ENCODE measurements at places on chromosomes 4 and X. TPM values are rescaled to one million over a fixed set of nuclear protein-coding genes. Genes with fewer than 3 reads are reported as not detected.

Gene HDX
- 2.2 TPM for total RNA-seq

Gene LONRF3
- 1.2 TPM for total RNA-seq

Gene NXF3
- total RNA-seq: not detected

Gene CT45A1
- total RNA-seq: not detected

Gene GAGE1
- not detected for total RNA-seq

Gene CFI
- 0.45 TPM for total RNA-seq

- no peak for DNase-seq
Measured at GRCh38 chr4:109589119-109589518, 29.1 kb downstream of the MCUB start.

- no peak for DNase-seq
Measured at GRCh38 chr4:4810092-4810774, 49.2 kb upstream of the MSX1 start.

- DNase-seq: no peak
Measured at GRCh38 chr4:40322811-40323210, 12.3 kb upstream of the CHRNA9 start.

DNA sequence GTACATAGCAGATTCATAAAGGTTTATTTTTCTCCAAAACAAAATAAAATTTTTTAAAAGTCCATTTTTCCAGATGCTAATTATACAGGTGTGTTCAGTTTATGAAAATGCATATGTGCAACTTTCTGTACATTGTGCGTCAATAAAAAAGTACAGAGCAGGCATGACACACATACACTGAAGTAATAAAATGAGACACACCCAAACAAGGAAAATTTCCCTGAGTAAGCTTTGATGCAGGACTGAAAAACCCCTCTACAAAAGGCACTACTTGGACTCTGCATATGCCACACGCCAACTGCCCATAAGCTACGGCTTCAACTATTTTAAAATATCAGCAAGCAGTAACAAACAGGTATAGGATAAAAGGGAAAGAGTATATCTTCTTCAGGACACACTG, 13.8 kb downstream of the ARAP2 start:
- no peak for DNase-seq

GRCh38 chr4:38684271-38684670, 20.3 kb downstream of the KLF3 start:
- DNase-seq: no peak

- no peak for DNase-seq
Measured at GRCh38 chr4:118729287-118730286, 44.4 kb downstream of the METTL14 start.

- DNase-seq: no peak
Measured at GRCh38 chr4:46656071-46656470, 253.0 kb downstream of the COX7B2 start.

DNA sequence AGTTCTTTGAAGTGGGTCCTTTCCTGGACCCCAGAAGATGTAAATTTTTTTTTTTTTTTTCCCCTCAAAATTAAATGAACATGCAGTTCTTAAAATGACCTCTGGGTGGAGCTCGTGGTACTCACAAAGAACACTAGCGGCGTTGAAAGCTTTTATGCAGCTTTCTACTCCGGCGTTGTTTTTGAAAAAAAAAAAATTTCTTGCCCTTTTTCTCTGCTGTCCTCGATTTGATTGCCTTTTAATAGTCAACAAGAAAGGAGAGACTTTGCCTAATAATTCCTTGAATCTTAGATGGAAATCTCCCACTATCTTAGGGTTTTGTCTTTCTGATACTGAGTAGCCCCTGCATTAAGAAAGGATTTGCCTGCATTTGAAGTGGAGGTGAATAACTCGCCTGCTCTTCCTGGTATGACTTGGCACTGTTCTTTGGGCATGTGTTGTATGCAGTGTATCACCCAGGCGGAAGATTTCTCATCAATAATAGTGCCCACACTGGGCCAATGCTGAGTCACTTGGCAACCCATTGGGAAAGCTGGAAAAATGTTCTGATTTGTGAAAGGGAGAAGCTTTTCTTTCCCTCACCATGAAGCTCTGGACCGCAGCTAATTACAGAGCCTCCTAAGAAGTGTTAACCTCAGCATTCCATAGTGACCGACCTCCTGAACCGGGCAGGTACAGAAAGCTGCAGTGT, 104.0 kb downstream of the PHEX start:
- no peak for DNase-seq

DNA sequence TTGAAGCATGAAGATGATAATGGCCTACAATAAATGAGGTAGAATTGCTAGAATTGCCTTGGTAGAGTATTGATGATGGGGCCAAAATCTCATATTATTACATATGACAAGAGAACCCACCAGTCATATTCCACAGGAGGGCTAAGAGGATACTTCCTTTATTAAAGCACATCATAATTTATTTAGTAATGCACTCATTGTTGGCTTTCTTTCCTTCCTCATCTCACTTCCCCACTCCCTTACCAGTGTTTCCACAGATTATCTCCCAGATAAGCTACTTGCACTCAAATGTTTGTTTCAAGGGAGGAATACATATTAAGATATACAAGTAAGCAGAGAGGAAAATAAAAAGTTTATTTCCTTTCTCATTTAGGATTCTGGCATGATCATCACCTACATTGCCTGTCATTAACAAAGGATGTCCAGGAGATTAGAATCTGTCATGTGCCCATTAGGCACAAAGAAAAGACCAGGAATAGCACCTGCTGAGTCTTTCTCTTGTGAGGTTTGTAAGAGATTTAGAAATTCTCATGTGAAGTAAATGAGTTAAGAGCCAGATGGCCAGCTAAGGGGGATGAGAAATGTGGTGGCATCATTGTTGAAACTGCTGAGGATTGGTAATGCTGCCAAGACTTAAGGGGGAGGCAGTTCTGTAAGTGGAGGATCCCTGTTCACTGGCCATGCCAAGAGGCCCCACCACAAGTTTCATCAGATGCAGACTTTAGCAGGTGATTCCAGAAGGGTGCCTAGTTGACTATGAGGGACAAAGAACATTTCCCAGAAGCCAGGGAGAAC, 52.4 kb upstream of the PRDM8 start:
- DNase-seq: no peak

DNA sequence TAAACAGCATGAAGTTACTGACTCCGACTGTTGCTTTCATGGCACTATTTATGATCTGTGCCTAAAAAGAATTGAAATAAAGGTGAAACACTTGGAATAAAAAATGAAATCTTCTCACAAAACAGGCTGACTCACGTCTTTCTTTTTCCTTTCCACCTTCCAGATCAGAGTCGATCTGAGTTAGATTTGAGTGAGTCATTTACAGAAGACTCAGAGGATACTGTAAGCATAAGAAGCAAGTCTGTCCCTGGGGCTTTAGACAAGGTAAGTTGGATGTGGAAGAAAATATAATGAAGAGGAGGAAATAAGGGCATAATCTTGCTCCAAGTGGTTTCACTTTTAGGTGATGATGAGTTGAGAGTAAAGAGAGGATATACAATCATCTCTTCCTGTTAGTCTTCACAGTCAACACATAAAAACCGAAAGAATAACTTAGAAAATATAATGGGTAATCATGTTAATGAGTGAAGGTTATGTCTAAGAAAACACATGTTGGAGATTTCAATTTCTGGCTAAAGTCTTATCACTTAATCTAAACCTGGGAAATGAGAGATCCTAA, 89.7 kb downstream of the SYTL5 start:
- no peak for DNase-seq

- peak; percentile 59 for DNase-seq
Measured at GRCh38 chr4:140790765-140791164, 34.6 kb upstream of the TBC1D9 start.

DNA sequence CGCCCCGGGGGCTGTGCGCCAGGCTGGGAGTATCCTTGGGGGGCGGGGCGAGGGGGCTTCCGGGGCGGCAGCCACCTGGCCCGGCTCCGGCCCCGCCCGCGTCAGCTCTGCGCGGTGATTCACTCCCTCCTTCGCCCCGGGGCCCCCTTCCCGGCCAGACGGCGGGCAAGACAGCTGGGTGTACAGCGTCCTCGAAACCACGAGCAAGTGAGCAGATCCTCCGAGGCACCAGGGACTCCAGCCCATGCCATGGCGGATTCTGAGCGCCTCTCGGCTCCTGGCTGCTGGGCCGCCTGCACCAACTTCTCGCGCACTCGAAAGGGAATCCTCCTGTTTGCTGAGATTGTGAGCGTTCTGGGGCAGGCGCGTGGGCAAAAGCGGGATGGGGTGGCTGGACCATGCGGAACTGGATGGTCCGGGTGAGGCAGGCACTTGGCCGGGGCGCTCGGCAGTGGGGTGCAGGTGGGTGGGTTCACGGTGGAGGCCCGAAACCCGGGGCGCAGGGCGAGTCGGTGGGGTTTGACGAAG, at the start of gene PLP2:
Gene PLP2, plus strand, starts transcription at position 147 of the 528 bp plus-strand sequence. Its CDS starts 103 bp downstream, at position 250.
- peak; percentile 83 for DNase-seq

DNA sequence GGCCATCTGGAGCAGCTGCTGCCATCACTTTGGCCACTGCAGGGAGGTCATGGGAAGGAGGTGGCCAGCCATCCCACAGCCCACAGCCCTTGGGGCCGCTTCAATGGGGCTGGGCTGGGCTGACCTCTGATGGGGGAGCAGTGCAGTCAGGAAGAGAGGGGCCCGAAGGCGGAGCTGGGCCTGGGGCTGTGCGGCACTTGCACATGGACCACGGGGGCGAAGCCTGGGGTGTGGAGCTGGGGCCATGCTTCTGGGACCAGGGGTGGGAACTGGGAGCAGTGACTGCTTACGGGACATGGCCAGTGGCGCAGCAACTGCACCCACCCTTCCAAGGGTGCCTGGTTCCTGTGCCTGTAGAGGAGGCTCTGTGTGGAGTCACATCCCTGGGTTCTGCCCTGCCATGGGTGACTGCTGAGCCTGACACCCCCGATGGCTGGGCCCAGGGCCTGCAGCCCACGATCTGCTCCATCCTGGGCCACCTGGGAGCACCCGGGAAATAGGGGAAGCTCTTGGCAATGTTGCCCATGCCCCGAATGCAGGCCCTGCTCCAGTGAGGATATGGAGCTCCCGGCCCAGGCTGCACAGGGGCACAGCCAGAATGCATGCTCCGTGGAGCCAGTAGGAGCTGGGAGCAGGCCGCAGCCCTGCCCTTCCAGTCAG, 22.4 kb upstream of the SULT1B1 start:
- DNase-seq: no peak

- no peak for DNase-seq
Measured at GRCh38 chr4:79087071-79087470, 147.8 kb upstream of the PAQR3 start.

DNA sequence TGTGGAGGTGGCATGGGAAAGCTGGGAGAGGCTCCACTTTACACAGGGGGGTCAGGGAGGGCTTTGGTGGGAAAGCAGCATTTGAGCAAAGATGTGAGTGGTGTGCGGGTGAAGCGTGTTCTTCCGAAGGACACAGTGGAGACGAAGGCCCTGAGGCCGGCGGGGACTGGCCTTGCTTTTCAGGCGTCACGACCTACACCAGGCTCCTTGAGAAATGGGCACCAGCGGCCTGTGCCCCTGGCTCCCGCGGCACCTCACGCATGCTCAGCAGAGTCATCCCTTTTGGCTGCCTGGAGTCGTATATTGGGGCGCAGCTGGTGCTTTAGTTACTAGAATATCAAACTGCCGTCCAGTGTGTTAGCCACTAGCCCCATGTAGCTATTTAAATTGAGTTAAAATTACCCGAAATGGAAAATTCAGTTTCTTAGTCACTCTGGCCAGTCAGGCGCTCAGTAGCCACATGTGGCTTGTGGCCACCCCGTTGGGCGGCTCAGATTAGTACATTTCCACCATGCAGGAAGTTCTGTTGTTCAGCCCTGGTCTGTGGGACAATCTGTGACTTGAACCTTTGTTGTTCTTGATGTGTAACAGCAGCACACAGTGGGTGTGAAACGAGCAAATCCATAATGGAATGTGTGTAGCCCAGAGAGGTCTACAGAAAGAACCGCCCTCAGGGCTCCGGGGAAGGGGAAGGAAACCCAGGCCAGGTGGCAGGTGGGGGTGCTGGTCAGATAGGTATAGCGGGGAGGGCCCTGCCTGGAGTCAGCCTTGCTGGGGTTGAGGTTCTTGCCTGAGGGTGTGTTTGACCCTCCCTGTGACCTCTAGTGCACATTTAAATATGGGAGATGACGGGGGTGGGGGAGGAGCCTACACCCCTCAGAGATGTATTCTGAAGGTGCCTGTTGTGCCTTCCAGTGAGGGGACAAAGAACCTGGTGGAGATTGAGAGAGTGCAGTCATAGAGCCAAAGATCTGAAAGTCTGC, 30.4 kb downstream of the TBC1D14 start:
- DNase-seq: no peak
